ENCODE measurements at places on chromosomes 7 and 10.

GRCh38 chr7:151721236-151721635 lies 155.7 kb downstream of the PRKAG2 start:
- DNase-seq: no peak

DNA sequence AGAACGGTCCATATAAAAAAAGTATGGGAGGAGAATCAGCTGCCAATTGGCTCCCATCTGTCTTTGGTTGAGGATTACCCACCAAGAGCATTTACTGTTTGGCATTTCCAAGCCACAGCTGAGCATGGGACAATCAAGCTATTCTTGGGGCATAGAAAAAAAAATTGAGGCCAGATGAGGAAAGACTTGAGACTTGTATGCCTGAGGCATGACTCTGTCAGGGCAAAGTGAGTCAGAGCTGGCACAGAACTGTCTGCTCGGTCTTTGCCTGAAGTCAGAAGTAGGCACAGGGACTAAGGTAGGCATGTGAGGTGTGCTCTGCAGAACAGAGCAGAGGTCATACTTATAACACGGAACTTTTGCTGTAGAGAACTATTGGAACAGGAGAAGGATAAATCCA lies 126.5 kb upstream of the CHRM2 start:
- no peak for DNase-seq

- no peak for DNase-seq
Observed at GRCh38 chr7:2791390-2791789, 52.7 kb downstream of the GNA12 start.

DNA sequence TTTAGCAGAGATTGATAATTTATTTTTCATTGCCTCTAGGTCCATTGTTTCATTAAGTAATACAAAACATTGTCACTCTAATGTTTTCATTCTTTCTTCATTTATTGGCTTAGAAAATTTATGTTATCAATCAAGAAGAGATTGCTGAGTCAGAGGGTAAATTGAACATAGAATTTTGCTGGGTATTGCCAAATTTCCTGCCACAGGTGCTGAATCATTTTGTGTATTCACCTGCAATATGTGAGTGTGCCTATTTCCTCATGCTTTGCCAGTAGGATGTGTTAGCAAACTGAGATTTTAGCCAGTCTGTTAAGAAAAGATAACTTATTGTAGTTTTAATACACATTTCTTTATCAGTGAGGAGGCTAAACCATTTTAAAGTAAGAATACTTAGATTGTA lies 38.0 kb downstream of the MARCHF5 start:
- no peak for DNase-seq

- DNase-seq: no peak
Observed at GRCh38 chr10:131202990-131203389, 108.5 kb downstream of the TCERG1L start.

DNA sequence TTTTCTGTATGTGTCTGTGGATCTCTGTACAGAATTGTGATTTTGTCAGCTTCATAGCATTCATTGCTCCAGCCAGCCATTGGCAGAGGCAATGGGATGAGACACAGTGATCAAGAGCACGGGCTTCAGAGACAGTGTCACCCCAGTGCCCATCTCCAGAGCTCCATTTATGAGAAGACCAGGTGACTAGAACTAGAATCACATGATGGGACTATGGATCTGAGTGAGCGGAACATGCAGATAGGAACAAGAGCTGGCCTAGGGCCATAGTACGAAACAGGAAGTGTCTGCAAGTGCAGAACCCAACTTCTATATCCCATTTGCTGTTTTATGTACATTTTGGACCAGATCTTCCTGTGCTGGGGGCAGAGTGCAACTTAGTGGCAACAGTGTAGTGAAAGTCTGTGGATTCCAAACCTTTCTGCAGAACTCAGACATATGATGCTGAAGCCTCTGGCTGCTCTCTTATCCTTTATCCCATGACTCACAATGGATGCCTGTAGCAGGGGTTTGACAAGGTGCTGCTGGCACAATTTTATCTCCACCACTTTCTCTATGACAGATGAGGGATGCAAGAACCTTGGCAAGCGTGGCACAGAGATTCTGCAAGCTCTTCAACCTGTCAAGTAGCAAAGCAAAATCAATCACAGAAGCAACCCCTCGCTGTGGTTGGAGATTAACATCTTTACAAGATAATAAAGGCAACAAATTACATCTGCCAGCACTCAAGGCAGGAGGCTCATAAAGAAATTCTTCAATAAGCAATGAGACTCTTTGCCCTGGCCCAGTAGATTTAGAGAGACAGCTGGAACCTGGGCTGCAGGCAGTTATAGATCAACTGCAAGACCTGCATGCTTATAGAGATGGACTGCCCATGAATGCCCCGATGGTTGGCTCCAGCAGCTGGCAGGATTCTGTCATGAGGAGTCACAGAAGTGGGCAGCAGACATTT lies 681.3 kb downstream of the TNS3 start:
- DNase-seq: no peak

DNA sequence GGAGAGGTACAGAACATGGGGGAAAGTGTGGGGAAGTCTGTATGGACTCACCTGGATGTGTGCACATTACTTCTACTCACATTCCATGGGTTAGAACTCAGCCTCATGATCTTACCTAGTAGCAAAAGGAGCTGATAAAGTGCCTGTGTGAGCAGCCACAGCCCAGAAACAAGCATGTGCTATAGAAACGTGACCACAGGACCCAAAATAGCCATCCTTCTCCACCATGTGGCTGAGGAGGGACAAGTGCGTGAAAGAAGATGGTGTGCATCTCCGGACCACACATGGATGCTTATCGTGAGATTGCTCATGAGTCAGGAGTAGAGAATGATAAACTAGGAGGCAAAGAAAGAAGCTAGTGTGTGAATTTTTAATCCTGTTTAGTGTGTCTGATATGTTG lies 336.4 kb upstream of the PLXDC2 start:
- DNase-seq: no peak

All from HEK293T (cell line).